Activated naive CD4-positive, alpha-beta T cell (primary cell): ENCODE measurements at places on chromosomes 1 and 21.

DNA sequence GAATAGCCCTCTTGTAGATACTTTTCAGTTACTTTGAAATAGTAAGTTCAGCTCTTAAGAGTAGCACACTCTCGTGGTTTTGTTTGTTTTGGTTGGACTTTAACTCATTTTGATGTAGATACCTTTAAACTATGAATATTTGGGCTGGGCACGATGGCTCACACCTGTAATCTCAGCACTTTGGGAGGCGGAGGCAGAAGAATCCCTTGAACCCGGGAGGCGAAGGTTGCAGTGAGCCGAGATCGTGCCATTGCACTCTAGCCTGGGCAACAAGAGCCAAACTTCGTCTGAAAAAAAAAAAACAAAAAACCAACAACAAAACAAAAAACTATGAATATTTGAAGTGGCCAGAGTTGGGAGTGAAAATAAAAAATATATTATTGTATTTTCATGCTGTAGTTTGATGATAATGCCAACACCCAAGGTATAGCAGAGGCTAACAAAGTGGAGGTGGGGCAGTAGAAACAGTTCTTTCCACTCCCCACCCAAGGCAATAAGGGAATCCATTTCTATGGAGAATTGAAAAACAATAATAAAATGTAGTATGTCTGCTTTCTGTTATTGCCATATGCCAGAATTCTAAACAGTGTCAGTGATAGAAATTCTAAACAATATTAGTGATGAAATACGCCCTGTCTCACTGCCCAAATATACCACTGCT is 1.7 kb downstream of the ZNF326 start:
- no peak for DNase-seq

DNA sequence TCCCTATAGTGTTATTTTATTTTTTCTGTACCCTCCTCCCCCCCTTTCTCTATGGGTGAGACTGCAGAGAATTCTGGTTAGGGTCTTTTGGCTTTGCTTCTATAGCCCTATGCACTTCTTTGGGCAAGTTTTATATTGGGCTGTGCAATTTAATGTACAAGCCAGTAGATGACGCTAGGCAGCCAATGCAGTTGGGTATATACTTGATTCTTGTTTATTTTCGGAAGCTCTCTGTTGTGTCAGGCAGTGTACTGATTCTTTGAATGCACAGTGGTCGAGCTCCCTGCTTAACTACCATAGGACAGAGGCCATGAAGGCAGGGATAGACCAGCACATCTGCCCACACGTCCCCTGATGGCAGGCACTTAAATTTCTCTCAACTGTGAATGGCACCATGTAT is 34.1 kb upstream of the GPR52 start:
- no peak for DNase-seq

DNA sequence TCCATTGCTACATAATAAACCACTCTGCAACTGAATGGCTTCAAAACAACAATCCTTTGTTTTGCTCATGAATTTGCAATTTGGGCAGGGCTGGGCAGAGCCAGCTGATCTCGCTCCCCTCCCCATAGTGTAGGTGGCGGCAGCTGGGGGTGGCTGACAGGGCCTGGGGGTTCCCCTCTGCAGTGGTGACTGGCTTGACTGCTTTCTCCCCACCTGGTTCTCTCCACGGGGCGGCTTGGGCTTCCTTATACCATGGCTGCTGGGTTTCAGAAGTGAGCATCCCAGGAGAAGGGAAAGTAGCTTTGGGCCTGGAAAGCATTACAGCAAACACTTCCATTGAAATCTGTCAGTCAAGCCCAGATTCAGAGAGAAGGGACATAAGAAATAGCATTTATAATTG is 129.7 kb upstream of the ZBTB40 start:
- DNase-seq = no peak

GRCh38 chr1:17586172-17586964 is 46.9 kb downstream of the ARHGEF10L start:
- DNase-seq = no peak

DNA sequence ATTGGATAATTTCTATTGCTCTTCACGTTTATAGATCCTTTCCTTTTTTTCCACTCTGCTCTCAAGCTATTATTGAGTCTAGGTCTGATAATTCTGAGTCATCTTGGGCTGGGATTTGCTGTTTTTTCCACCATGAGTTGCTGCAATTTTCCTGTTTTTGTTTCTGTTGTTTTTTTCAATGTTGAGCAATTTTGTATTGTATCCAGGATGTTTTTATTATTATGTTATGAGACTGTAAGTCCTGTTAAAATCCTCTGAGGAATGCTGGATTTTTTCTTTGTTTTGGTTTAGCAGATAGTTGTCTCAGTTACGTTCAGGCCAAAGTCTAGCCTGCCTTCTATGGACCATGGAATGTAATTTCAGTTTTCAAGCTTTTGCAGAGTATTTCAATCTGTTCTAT is 13.0 kb upstream of the SLC35A3 start:
- no peak for DNase-seq
